Stimulated activated CD4-positive, alpha-beta T cell treated with anti-CD3 and anti-CD28 coated beads, Interleukin-2, amount 100 ng/mL, for 48 hours (primary cell): ENCODE measurements at places on chromosomes 7 and 10.

DNA sequence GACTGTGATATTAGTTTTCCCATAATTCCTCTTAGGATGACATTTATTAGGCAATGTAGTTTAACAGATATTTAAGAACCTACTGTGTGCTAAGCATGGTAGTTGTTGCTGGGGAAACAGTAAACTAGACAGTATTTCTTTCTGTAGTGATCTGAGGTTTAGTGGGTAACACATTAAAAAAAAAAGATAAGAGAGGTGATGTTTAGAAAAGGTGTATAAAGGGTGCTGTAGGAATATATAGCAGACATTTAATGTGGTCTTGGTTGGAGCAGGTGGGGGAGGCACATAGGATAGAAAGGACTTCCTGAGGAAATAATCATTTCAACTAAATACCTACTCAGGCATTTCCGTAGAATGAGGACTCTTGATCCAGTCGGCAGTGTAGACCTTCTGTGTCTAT is 11.9 kb downstream of the KIF11 start:
- no peak for DNase-seq

GRCh38 chr10:129888784-129889616 is 75.1 kb downstream of the EBF3 start:
- peak; percentile 44 for DNase-seq

DNA sequence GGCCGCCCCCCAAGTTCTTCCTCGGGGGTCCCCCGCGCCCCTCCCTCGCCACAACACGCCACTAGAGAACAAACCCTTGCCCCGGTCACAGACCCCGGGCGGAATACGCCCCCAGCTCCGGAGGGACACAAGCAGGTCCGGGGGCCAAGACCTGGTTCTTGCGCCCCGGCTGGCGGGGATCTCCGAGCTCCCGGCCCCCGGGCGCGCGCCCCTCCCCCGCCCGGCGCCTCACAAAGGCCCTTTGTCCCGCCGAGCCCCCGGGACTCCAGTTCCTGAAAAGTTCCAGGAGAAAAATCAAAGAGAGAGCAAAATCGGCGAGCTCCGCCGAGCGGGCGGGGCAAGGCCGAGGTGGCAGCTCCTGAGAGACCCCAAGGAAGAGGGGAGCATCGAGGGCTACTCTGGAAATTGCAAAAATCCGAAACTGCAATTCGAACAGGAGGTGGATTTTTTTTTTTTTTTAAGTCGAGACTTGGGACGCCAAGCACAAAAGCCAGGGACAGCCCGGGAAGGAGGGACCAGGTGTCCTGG is 4.0 kb downstream of the TNRC18 start:
- no peak for DNase-seq

DNA sequence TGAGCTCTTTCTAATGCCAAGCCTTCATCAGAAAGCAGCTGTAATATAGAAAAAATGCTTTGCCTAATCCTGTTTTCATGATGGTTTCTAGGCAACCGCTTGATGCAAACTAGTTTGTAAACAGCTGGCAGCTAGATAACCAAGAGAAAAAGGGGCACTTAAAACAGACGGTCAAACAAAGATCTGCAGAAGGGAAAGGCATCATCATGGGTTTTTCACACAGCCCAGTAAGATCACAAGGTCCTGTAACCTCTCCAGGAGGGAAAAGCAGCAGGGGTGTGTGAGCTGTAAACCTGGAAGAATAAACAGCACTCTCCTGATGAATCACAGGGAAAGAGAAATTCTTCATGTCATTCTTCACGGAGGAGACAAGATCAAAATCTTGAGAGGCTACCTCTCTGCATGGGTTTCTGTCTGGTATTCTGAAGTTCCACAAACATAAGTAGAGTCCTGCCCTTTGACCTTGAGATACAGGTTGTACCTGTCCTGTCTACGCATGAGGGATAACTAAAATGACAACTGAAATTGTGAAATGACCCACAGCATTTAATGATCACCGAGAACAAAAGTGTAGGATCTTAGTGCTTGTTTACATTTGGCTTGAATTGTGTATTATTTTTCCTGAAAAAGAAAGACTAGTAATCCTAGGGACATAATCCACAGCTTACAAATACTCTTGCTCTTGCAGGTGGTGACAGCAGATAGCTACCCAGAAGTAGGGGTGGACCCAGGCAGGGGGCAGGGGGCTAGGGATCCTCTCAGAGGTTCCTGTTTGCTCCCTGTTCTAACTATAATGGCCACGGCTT is 48.0 kb downstream of the CREB3L2 start:
- DNase-seq = no peak

DNA sequence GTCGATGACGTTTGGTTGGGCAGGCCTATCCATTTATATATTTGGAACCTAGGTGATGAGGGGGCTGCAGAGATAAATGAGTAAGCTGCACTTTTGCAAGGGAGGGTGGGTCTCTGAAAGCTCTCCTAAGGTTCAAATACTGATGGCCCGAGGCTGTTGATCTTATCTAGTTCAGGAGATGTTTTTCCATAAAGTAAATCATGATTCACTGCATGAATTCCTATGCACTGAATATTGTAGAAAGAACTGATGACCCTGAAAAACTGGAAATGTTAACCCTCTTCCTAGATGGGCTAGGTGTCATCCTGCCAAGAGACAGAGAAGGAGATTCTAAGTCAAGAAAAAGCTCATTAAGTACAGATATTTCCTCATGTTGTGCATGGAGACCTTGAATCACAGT is 459.9 kb downstream of the PLXNA4 start:
- no peak for DNase-seq

DNA sequence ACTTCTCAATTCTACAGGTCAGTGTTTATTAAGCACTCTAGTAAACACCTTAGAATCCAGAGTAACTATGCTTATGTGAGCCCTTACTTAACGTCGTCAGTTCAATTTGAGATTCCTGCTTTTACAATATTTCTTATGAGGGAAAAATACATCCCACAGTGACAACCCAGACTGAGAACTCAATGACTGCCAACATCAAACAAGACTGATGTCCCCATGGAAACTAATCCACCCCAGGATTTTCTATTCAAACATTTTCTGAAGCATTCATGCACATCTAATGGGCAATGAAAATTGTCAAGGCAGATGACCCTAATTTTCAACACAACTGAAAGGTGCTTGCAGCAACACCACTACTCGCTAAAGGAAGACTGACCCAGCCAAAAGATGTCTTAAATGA is 67.0 kb downstream of the ATE1 start:
- DNase-seq = no peak

DNA sequence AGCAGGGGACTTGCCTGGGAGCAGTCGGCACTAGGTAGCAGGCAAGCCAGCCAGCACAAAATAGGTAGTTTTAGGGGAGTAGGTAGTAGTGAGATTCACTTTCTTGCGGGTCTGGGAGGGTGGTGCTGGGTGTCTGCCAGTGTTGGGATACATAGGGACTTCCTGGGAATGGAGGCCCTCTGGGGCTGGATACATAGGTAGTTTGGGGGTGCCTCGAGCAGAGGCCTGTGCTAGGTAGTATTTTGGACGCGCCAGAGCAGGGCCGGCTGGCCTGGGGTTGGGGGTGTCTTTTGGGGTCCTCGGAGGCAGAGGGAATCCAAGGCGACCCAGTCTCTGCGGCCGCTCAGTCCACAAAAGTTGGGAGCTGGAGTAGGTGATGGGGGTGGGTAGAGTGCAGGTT is 2.0 kb upstream of the HOXA3 start:
- DNase-seq = no peak

DNA sequence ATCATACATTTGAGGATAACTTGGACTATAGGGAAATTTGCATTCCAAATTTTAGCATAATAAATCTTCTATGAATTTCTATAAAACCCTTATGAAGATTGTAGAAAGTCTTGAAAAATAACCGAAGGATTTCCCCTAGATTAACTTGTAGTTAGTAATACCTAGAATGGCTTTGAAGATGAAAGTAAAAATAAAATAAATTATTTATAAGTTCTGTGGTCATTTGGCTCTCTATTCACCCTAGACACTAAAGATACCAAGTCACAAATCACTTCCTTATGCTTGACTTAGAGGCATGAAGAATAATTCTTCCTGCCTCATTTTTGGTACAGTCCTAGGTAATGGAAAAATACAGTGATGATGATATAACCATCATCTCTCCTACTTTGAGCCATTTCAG is 79.3 kb downstream of the CSTF2T start:
- DNase-seq = no peak

GRCh38 chr10:103498936-103499638 is 5.6 kb downstream of the NEURL1 start:
- no peak for DNase-seq

DNA sequence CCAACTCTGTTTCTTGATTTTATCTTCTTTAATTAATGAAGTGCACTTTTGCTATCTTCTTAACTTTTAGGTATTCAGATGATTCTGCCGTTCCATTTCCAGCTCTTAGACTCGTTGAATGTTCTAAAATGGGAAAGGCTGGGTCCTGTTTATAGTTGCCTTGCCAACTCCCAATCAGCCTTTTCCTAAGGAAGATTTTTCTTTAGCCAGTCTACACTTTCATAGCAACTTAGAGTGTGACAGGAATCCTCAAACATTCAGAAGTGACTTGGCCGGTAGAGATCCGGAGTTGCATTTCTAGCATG is 23.0 kb upstream of the TRIL start:
- no peak for DNase-seq

GRCh38 chr10:30062090-30062489 is 2.7 kb upstream of the JCAD start:
- DNase-seq = no peak

- DNase-seq = no peak
Observed at GRCh38 chr7:158102897-158103296, 484.7 kb downstream of the PTPRN2 start.

GRCh38 chr7:144527051-144527471 is 123.6 kb upstream of the NOBOX start:
- no peak for DNase-seq

DNA sequence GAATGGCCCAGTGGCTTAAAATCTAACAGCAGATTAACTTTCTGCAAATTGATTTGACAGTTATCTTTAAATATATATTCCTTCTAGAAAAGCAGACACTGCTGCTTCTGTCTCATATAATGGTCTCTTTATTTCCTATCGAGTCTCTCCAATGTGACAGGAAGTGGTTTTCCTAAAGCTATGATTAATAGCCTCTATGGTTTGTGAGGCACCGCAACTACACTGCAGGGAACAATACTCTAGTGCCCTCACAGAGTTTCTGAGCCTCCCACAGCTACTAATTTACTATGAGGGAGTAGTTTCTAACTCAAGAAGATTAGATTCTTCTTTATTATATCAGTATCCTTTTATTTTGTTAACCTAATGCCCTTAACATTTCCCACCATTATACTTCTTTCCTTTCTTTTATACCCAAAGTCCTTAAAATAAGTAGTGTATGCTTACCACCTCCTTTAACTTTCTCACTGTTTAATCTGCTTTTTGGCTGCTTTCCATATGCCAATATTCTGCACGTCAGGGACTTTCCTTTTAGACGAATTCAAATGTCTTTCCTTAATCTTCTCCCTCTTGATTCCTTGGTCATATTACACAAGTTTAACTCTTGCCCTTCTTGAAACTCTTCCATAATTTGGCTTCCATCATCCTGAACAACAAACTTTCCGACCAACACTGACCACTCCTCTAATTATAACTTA is 23.8 kb upstream of the AHR start:
- DNase-seq = no peak

GRCh38 chr10:58715061-58715460 is 202.4 kb downstream of the BICC1 start:
- no peak for DNase-seq

- no peak for DNase-seq
Observed at GRCh38 chr10:83492004-83492403, 647.3 kb upstream of the GHITM start.

GRCh38 chr7:39535064-39535463 is 31.1 kb upstream of the YAE1 start:
- no peak for DNase-seq

- peak; percentile 14 for DNase-seq
Observed at GRCh38 chr10:29737074-29737593, 102.4 kb upstream of the SVIL start.

DNA sequence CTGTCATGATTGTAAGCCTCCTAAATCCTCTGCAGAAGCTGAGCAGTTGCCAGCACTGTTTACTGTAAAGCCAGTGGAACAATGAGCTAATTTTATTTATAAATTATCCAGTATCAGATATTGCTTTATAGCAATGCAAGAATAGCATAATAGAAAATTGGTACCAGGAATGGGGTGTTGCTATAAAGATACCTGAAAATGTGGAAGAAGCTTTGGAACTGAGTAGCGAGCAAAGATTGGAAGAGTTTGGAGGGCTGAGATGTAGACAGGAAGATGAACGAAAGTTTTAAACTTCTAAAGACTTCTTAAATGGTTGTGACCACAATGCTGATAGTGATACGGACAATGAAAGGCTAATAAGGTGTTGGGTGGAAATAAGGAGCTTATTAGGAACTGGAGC is 917.4 kb upstream of the POT1 start:
- DNase-seq = no peak

DNA sequence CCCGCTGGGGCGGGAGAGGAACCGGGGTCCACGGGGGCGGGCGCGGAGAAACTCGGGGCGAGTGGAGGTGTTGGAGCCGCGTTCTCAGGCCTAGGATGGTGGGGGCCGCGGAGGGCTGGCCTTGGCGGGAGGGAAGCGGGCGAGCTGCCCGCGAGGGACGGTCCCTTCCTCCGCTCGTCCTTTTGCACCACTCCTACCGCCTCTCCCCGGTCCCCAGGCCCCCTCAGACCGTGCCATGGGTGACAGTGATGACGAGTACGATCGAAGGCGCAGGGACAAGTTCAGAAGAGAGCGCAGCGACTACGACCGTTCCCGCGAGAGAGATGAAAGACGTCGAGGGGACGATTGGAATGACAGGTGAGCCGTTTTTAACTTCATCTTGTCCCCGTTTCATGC is 451 bp downstream of the SRRT start:
- peak; percentile 29 for DNase-seq

DNA sequence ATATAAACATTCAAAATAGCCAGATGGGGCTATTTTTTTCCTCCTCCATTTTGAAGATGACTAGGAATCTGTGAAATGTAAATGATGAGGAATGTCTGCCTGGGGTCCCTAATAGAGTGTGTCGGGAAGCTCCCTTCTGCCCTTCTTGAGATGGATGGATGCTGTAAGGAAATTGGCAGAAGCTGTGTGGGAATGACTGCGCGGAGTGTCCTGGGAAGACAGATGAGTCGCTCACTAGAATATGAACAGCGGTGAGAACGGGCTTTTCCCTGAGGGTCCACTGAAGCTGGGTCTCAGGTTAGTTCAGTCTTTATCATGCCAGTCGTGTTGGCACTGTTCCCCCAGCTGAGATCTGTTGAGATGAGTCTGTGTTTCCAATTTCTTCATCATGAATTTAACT is 75.1 kb upstream of the PLPP4 start:
- DNase-seq = no peak

- no peak for DNase-seq
Observed at GRCh38 chr7:18345641-18346234, 149.8 kb upstream of the HDAC9 start.

GRCh38 chr7:139646566-139646965 is 123.1 kb downstream of the CLEC2L start:
- DNase-seq = no peak

DNA sequence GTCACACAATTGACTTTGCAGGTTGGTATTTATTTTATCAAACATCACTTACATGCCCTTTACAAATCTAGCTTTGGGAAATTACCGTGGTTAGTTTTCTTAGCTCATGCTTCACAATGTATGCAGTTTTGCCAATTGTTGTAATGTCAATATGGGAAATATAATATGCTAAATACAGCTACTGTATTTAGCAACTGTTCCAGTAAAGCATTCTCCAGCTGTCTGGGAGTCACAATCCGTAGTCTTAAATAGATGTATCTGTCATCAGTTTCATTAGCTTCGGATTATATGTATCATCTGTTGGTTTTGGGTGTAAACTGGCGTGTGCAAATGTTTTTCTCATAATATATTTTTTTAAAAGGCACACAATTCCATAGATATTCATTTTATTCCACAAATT is 19.4 kb upstream of the AHR start:
- DNase-seq = no peak

- DNase-seq = peak; percentile 18
Observed at GRCh38 chr10:48523820-48524758, 80.8 kb downstream of the ARHGAP22 start.
